ENCODE measurements at places on chromosomes 12 and 14. TPM values are rescaled to one million over a fixed set of nuclear protein-coding genes. Genes with fewer than 3 reads are reported as not detected.

DNA sequence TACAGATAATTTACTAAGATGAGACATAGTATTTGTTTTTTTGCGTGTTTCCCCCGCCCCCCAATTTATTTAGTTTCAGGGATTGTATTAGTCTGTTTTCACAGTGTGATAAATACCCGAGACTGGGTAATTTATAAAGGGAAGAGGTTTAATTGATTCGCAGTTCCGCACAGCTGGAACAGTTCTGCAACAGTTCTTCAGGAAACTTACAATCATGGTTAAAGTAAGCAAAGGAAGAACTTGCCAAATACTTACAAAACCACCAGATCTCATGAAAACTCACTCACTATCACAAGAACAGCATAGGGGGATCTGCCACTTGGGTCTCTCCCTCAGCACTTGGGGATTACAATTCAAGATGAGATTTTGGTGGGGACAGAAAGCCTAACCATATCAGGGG, 48.9 kb downstream of the LRRIQ1 start:
- no peak for DNase-seq

GRCh38 chr12:71134405-71134804, 23.4 kb downstream of the TSPAN8 start:
- DNase-seq = no peak

Gene FSCB
- total RNA-seq = 0.66 TPM

Gene SVOP
- total RNA-seq = not detected

DNA sequence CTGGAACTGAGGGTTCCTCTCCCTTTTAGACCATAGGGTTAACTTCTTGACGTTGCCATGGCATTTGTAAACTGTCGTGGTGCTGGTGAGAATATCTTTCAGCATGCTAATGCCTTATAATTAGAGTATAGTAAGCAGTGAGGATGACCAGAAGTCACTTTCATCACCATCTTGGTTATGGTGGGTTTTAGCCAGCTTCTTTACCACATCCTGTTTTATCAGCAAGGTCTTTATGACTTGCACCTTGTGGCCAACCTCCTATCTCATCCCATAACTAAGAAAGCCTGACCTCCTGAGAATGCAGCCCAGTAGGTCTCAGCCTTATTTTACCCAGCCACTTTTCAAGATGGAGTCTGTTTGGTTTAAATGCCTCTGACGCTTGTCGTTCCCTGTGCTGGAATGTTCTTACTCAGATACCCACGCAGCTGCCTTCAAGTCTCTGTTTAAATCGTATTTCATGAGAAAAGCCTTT, 44.2 kb downstream of the BBS10 start:
- DNase-seq = no peak

DNA sequence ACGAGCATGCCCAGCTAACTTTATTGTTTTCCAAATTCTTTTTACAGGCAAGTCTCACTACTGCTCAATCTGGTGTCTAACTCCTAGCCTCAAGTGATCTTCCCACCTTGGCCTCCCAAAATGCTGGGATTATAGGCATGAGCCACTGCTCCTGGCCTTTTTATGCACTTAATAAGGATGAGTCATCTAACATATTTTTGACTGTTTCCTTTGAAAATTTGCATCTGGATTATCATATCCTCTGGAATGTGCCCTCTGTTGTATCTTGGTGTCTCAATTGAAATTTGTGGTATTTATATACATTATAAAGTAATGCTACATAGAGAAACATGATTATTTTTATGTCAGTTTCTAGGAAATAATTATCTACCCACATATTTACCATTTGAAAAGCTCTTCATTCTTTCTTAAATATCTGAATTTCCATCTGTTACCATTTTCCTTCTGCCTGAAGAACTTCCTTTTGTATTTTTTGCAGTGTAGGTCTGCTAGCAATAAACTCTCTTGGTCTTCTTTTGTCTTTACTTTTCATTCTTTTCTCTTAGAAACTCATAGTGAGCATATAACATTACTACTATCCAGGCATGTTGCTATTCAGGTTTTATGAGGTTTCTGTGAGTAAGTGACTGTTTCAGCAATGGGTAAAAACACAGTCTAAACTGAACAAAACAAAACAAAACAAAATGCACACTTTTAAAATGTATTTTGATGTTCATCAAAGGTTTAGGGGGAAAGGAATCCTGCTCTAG, 52.8 kb upstream of the CNOT2 start:
- DNase-seq = no peak

- no peak for DNase-seq
These were observed 23.1 kb downstream of the GMFB start for GRCh38 chr14:54465654-54466053.

- DNase-seq = no peak
These were observed 40.6 kb downstream of the IGF1 start for GRCh38 chr12:102439426-102440405.

Gene SERPINA5
- 6.5 TPM for total RNA-seq

GRCh38 chr14:65787461-65787860, 374.9 kb downstream of the FUT8 start:
- DNase-seq = no peak

Data from tibial nerve (tissue), 4 donors.